ENCODE measurements at places on chromosomes 7 and 10. TPM values are rescaled to one million over a fixed set of nuclear protein-coding genes. Genes with fewer than 3 reads are reported as not detected.

The ANKRD22 gene
- not detected for total RNA-seq

The PRF1 gene
- total RNA-seq = not detected

The FGL2 gene
- total RNA-seq = 0.26 TPM

DNA sequence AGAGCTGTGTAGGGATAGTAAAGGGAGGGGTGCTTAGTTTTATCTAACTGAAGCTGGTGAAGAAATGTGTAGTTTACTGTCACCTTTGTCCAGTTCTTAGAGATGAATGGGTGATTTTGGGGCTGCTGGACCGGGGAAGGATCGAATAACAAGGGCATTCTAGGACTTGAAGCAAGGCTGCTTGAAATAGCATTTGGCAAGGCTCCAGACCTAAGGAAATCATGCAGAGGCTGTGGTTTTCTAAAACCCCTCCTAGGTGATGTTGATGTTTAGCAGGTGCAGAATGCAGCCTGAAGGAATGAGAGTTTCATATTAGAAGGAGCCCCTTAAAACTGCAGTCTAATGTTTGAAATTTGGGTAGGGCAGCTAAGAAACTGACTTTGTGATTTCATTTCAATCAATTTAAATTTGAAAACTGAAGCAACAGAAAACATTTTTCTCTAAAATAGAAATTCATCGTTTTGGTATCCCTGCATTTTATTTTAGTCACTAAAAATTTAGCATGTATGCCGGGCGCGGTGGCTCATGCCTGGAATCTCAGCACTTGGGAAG lies 68.5 kb downstream of the TET1 start:
- no peak for DNase-seq

The WNT16 gene
- total RNA-seq = not detected

- DNase-seq = no peak
Measured at GRCh38 chr10:17792991-17793390, 16.2 kb upstream of the MRC1 start.

GRCh38 chr7:44432381-44432977 lies 58.0 kb downstream of the NUDCD3 start:
- DNase-seq = no peak

DNA sequence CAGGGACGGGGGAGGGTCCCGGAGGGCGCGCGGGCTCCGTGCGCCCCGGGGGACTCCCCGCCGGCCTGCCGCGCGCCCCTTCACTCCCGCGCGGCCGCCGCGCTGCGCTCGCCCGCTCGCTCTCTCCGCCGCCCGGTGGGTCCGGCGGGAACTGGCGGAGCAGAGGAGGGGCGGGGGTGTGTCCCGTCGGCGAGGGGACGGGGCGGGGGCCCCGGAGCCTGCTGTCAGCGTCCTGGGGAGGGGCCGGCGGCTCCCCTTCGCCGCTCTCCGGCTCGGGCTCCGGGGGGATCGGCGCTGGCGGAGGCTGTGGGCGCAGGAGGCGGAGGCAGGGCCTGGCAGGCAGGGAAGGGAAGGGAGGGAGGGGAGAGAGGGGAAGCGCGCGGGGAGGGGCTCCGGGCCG lies at the start of gene SH3PXD2A:
TSS of gene SH3PXD2A (minus strand) at position 153 of the 400 bp plus-strand sequence. CDS start 310 bp downstream, outside the sequence.
- no peak for DNase-seq

- no peak for DNase-seq
Measured at GRCh38 chr10:112797197-112797596, 152.8 kb upstream of the TCF7L2 start.

- DNase-seq = no peak
Measured at GRCh38 chr7:17830206-17830605, 110.1 kb downstream of the SNX13 start.

DNA sequence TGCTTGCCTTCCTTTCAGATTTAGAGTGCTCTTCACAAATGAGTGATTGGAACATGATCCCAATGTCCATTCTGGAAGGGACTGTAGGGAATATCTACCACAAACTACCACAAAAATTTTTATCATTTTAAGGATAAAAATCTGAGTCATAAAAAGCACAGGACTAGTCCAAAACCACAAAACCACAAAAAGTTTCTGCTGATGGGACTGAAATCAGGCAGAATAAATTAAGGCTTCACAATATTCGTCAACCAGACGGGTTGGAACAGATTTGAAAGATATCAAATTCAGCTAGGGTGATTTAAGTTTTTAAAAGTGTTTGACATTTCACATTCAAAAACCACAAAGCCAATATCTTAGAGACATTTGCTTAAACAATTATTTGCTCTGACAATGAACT lies 100.1 kb upstream of the PTN start:
- no peak for DNase-seq

The PRSS2 gene
- total RNA-seq = not detected

DNA sequence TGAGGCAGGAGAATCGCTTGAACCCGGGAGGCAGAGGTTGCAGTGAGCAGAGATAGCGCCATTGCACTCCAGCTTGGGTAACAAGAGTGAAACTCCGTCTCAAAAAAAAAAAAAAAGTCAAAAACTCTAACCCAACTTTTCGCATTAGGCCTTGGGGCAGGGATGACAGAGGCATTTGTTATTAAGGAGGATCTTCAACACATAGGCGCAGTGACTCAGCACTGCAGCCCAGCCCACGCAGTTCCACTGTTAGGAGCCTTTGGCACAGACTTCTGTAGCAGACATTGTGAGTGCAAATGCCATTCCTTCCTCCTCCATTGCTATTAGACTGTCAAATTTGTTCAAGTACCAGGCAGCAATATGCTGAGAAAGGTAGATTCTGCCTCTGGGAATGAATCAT lies 43.1 kb upstream of the KLHL7 start:
- DNase-seq = no peak

DNA sequence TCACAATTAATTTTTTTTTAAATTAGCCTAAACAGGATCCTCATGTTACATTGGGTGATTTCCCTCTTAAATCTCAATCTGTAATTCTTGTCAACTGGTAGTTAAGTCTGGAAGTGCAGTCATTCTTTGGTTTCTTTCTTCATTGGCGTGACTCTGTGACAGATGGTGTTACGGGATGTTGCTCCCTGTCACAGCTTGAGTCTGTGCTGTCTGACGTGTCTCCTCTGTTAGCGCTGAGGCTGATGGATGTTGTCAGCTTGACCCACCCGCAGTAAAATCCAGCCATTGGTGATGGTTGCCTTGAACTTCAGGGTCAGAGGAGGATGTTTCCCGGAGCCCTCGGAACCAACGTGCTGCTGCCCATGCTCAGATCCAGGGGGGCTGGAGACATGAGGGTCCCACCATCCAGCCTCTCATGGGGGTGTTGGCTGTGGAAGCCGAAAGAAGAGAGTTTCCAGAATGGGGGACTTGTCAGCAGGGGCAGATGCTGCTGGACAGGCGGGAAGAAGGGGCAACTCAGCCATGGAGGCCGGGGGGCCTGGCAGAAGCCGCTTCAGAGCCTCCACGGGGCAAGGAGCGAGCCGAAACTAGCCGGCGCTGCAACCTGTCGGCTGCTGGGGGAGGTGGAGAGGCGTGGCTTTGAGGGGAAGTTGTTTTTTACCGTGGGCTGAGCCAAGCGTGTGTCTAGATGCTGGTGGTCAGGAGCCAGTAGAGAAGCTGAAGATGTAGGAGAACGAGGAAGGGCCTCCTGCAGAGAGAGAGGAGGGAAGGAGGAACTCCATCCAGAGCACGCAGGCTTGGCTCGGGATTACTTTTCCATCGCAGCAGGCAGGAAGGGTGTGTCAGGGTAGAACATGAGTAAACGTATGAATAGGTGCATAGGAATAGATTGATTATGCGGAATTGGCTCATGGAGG lies 3.5 kb downstream of the SUN1 start:
- no peak for DNase-seq

DNA sequence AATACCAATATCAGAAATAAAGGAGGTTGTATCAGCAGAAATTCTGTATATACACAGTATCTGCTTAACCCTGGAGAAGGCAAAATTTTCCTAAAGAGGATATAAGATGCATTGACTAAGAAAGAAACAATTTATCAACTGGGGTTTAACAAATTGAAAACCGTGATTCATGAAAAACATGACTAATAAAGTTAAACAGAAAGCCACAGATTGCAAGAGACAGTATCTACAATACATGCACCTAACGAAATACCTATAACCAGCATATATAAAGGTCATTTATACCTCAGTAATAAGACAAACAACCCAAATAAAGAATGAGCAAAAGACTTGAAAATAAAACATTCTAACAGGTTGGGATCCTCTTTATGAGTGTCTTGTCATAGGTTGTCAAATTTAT lies 101.8 kb downstream of the IQUB start:
- no peak for DNase-seq

GRCh38 chr7:81484261-81484660 lies 285.6 kb downstream of the HGF start:
- DNase-seq = peak; percentile 35

Measured in pulmonary artery endothelial cell (primary cell).